Mammary epithelial cell (primary cell): ENCODE measurements at places on chromosomes 2 and 18. TPM values are rescaled to one million over a fixed set of nuclear protein-coding genes. Genes with fewer than 3 reads are reported as not detected.

The MAB21L4 gene
- polyA plus RNA-seq: 0.29 TPM

The VAMP5 gene
- polyA plus RNA-seq: 6.0 TPM

The ANKRD30B gene
- polyA plus RNA-seq: not detected

The CFC1 gene
- polyA plus RNA-seq: not detected

The POTEJ gene
- not detected for polyA plus RNA-seq

The KCNF1 gene
- 0.26 TPM for polyA plus RNA-seq

The KLHL41 gene
- polyA plus RNA-seq: 0.14 TPM

The TRABD2A gene
- polyA plus RNA-seq: 11.5 TPM

The REG3A gene
- polyA plus RNA-seq: not detected

The SLC9A4 gene
- polyA plus RNA-seq: not detected

The LYG2 gene
- polyA plus RNA-seq: 0.48 TPM

The RAPH1 gene
- 6.1 TPM for polyA plus RNA-seq

The VWC2L gene
- polyA plus RNA-seq: not detected

The CGREF1 gene
- 4.5 TPM for polyA plus RNA-seq

The REEP1 gene
- 0.09 TPM for polyA plus RNA-seq

The UGT1A3 gene
- not detected for polyA plus RNA-seq

The SLC38A11 gene
- polyA plus RNA-seq: 0.08 TPM

The MOB4 gene
- 25.8 TPM for polyA plus RNA-seq

The PROKR1 gene
- 0.01 TPM for polyA plus RNA-seq

The REG1B gene
- not detected for polyA plus RNA-seq

The QPCT gene
- polyA plus RNA-seq: 4.0 TPM

The ALKAL2 gene
- not detected for polyA plus RNA-seq

The EMX1 gene
- polyA plus RNA-seq: not detected

The UBE2E3 gene
- polyA plus RNA-seq: 97.5 TPM

The PLCL1 gene
- not detected for polyA plus RNA-seq
